Foreskin keratinocyte (primary cell): ENCODE measurements at places on chromosomes 6 and 20. TPM values are rescaled to one million over a fixed set of nuclear protein-coding genes. Genes with fewer than 3 reads are reported as not detected.

DNA sequence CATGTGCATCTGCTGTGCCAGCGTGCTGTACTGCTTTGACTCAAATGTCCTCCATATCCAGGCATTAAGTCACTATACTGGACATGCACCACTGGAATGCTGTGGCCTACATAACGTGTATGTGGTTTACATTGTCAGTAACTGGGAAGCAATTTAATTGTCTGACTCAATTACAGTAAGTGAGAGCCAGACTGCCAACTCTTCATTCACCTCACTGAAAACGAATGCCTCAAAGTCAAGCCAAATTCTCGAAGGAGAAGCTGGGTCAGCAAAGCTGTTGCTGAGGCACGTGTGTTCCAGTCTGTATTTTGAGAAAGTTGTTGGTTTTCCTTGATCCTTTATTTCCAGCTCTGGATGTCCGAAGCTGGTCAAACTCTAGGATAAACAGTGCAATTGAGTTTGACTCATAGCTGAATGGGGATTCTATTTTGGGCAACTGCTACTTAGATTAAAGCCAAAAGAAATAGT, 534.3 kb downstream of the COL12A1 start:
- no peak for DNase-seq

GRCh38 chr6:48959251-48960060, 503.6 kb downstream of the MMUT start:
- no peak for DNase-seq

DNA sequence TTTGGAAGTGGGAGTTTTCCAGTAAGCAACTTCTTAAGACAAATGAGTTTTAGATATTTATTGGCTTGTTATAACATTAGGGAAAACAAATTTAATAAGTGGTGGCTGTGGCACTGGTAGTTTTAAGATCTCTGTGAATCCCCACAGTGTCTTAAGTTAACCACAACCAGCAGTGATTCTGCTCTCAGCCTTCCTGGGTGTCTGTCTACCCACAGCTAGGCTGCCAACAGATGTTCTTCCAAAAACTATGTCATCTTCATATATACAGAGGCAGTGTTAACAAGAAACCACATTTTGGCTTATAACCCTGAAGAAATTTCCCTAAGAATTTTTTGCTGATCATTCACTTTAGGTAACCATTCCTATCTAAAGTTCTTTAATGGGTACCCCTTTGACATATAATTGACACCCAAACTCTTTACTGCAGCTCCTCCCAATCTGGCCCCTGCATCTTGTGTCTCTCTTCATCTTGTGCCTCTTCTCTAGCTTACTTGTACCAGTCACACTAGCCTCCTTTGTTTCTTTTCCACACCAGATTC, 52.7 kb downstream of the TOP1 start:
- DNase-seq, result no peak

- DNase-seq, result peak; percentile 49
These were observed 335.5 kb downstream of the GJA1 start for GRCh38 chr6:121770943-121771342.

DNA sequence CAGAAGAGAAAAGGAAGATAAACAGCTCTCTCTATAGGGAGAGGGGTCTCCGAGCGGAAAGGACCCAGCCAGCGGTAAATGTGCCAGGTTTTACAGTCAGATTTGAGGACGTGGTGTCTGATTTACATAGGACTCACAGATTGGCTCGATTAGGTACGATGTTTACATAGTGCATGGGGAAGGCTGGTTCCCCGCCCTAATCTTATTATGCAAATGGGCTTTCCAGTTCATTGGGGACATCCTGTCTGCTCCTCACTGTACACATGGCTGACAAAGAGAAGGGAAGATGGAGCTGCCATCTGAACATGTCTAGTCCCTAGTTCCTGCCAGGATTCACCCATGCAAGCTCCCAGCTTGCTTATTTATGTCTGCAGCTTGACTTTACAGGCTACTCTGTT, 119.9 kb downstream of the RNF144B start:
- DNase-seq, result no peak

Gene GRIK2
- total RNA-seq, result not detected in 2 replicates

DNA sequence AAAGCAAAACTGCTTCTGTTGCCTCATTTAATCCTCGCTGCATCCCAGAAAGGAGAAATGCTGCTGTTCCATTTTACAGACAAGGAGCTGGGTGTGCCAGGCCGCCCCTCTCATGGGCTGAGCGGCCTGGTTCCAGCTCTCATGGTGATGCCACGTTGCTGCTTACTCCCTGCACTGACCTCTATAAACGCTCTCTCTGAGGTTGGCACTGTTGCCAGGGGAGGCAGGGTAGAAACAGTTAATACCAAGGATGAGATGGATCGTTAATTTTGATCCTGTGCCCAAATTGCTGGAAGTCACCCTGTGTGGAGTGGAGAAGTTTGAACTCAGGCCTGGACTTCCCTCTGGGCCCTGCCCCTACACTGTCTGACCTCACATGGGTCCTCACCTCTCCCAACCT, 25.6 kb downstream of the SIRPA start:
- no peak for DNase-seq

GRCh38 chr20:59972037-59972801, 14.0 kb downstream of the CDH26 start:
- peak; percentile 99 for DNase-seq

- no peak for DNase-seq
These were observed 1.2 kb downstream of the SLC17A3 start for GRCh38 chr6:25872814-25873213.

DNA sequence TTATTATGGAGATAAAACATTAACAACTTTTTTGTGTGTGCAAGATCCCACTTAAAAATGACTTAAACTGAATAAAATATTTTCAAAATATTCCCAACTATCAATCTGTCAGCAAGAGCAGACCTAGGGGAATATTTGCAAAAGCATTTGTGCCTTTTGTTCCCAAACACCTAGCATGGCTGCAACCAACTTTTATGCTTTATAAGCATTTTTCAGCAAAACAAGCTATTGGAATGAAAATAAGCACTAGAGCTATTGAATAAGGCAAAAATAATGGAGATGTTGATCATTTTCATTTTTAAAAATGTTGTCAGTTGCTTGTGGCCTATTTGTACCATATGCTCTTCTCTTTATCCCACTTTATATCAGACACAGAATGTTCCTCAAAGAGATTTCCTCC, 28.2 kb upstream of the CEP162 start:
- no peak for DNase-seq

- no peak for DNase-seq
These were observed 33.5 kb upstream of the SYNCRIP start for GRCh38 chr6:85676086-85676729.

GRCh38 chr6:69866351-69866769, at the start of gene COL19A1:
Gene COL19A1, plus strand, starts transcription at chr6:69866556. Its CDS starts 13,012 bp downstream, at chr6:69879568.
- no peak for DNase-seq

GRCh38 chr6:71490876-71491275, 202.3 kb downstream of the OGFRL1 start:
- no peak for DNase-seq

DNA sequence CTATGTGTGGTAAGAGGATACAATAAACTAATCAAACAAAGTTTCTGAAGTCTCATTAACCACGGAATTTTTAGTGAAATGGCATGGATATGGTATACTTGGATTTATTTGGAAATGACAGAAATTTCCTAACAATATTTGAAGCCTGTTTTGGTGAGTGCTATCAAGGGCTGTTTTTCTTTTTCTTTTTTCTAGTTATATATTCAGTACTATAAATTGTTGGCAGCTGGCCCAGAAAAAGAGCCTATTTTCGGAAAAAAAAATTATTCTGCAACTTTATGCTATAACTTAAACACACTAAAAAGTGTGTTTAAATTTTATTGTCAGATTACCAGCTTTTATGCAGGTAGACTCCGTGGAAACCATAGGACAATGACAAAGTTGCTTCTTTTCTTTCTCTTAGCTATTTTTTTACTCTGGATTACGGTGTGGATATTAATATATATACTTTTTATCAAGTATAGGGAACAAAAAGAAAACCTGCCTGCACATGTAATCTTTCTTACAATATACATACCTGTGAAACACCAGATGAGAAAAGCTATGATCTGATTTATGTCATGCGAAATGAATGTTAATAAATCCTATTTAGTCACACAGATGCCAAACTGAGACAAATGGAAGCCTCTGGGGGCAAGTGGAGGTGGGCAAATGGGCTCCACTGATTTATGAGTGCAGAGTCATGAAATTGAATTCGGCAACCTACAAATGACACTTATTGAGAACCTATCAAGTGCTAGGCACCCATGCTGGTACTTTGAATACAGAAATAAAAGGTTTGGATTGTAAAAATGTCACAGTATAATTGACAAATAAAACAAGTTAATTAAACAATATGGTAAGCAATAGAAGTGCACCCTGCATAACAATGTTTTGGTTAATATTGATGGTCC, 919.5 kb upstream of the FLRT3 start:
- peak; percentile 28 for DNase-seq

GRCh38 chr6:148217921-148218320, 124.7 kb upstream of the SASH1 start:
- no peak for DNase-seq

- no peak for DNase-seq
These were observed 2.3 kb downstream of the NR2E1 start for GRCh38 chr6:108168090-108168463.

GRCh38 chr20:25465243-25466135, 58.0 kb downstream of the GINS1 start:
- no peak for DNase-seq

Gene SYNDIG1
- total RNA-seq, result not detected in 2 replicates

DNA sequence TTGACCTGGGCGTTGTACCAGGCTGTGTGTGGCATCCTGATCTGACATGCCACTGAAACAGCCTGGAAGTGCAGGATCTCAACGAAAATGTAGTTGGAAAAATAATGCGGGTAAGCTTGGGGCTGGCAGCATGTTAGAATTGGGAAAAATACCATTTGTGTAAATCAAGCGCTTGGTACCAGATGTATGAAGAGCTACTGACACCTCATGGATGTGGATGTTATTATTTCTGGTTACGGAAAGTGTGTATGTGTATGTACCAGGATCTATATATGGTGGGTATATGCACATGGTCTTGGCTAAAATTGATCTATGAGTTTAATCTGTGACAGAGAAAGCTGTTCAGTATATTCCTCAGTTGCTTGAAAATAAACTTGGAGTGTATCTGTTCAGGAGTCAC, 22.7 kb downstream of the HIVEP1 start:
- DNase-seq, result no peak

Gene ZNF165
- 5.3 and 6.8 TPM in 2 replicates for total RNA-seq

DNA sequence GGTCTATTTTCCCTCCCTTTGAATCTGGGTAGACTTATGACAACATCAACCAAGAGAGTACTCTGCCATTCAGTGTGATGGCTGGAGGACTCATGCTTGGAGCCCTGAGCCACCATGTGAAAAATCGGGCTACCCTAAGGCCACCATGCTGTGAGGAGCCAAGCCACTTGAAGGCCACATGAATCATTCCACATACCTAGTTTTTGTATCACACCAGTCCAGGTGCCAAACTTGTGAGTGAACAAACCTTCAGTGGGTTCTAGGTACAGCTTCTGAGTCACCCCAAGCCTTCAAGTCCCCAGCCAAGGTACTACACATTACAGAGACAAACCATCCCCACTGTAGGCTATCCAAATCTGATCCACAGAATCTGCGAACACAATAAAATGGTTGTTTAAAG, 37.4 kb upstream of the E2F3 start:
- peak; percentile 44 for DNase-seq

DNA sequence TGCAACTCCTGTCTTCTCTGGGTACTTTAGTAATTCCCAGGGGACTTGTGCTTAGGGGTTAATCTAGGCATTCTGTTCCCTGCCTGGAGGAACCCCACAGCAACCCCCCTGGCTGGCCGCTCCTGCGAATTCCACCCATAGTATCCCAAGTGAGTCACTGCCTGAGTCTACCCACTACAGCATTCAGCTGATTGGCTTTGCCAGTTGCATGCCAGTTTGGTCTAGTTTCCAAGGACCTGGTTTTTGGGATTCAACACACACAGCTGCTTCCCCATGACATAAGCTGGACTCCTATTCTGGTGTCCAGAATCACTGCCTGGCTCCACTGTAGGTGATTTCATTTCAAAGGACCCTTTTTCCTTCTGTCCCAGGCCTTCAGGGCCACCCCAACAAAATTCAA, 40.3 kb downstream of the PLCG1 start:
- peak; percentile 83 for DNase-seq

GRCh38 chr20:10250902-10251301, 32.3 kb downstream of the SNAP25 start:
- no peak for DNase-seq

DNA sequence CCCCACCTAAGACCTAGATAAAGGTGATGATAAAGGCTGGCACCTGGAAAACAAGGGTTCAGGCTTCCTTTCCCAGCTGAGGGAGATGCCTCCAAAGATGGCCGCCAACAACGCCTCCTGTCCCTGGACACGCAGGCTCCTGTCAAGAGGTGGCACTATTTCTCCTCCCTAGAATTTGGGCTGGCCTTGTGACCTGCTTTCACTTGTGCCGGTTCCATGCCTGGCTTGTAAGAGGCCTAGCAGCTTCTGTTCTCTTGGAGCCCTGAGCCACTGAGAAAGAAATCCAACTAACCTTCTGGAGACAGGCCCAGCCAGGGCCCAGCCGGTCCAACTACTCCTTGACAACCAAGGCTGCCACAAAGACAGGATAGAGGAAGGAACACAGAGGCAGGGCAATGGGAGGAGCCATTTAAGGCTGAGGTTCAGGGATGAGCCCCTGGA, 60.2 kb upstream of the RALY start:
- DNase-seq, result peak; percentile 54

GRCh38 chr20:59223182-59223601, 59.6 kb downstream of the ZNF831 start:
- DNase-seq, result no peak

GRCh38 chr6:165055231-165055630, 254.2 kb downstream of the C6orf118 start:
- peak; percentile 1 for DNase-seq

- DNase-seq, result no peak
These were observed 6.7 kb downstream of the PCED1A start for GRCh38 chr20:2833761-2834160.

GRCh38 chr6:56292505-56293181, 45.3 kb upstream of the COL21A1 start:
- peak; percentile 19 for DNase-seq

GRCh38 chr6:5199283-5199682, 61.5 kb downstream of the LYRM4 start:
- DNase-seq, result no peak

DNA sequence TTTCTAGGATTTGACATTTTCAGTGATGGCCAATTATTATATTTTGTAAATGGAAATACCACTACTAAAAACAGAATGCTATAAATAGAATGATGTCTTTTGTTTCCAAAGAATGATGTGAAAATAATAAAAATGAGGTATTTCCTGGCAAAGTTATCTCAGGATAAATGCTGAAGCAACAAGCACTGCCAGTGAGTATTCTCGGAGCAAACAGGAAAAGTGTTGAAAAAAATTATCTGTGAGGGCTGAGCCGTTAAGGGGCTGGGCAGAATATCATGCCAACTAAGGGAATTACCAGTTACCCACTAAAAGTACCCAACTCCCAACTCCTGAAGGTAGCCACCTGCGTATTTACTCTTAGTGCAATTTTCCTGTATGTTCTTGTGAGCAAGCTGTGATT, 23.6 kb upstream of the SCAF8 start:
- no peak for DNase-seq

DNA sequence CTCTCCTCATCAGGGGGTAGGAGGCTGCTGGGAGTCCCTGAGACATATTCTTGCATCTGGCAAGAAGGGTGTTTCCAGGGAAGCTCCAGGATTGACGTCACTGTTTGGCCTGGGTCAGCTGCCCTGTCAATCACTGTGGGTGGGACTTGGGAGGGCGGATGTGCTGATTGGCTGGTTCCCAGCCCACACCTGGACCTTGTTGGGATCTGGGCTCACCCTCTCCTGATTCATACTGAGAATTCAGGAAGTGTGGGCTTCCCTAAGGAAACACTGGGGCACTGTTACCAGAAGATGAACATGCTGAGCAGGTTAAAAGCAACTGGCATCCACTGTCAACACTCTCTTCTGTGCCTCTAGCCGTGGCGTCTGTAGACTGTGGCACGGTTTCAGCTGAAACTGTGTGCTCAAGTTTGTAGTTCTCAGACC, 36.5 kb downstream of the CDH26 start:
- DNase-seq, result peak; percentile 91
